ENCODE measurements at places on chromosomes 2 and 18. TPM values are rescaled to one million over a fixed set of nuclear protein-coding genes. Genes with fewer than 3 reads are reported as not detected.

Gene ATP6V1B1
- 0.76 TPM for total RNA-seq

Gene FRZB
- 0.13 TPM for total RNA-seq

Gene CTDP1
- total RNA-seq, result 35.5 TPM

Gene GPR155
- total RNA-seq, result 2.8 TPM

Gene SULT1C4
- total RNA-seq, result 82.8 TPM

Gene CYP27C1
- total RNA-seq, result not detected

Gene SCN9A
- 1.3 TPM for total RNA-seq

Gene CACNB4
- under 0.01 TPM for total RNA-seq

Gene DYNAP
- not detected for total RNA-seq

Gene SRD5A2
- not detected for total RNA-seq

Gene ALPP
- not detected for total RNA-seq

Gene DLX2
- total RNA-seq, result not detected

Gene UGT1A4
- not detected for total RNA-seq

Gene TCF23
- total RNA-seq, result not detected

Gene PAIP2B
- 0.65 TPM for total RNA-seq

Gene TXNDC2
- total RNA-seq, result not detected

Gene MEMO1
- total RNA-seq, result 25.6 TPM

Gene RSAD2
- total RNA-seq, result 5.3 TPM

Gene GKN2
- total RNA-seq, result not detected

Gene IL1R2
- not detected for total RNA-seq

Gene GAREM2
- under 0.01 TPM for total RNA-seq

Gene ASXL3
- total RNA-seq, result under 0.01 TPM

Gene SERPINB2
- 0.16 TPM for total RNA-seq

Gene STAT4
- total RNA-seq, result under 0.01 TPM

Gene BAZ2B
- 50.2 TPM for total RNA-seq

All from bladder microvascular endothelial cell (primary cell).